ENCODE measurements at places on chromosomes 1 and 21. TPM values are rescaled to one million over a fixed set of nuclear protein-coding genes. Genes with fewer than 3 reads are reported as not detected.

DNA sequence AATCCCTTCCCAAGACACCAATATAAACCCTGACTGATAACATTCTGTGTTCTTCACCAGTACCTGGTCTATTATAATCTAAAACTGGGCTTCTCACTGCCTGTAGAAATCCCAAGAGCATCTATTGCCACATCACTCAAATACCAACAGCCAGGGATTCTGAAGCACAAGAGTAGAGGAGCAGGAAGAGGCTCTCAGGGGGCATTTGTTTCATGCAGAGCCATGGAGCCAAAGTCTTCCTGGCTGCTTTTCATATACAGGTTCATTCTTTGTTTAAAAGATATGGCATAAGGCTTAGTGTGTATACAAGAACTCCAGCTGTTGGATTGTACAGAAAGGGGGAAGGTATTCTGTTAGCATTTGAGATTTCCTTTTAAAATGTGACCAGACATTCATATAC lies 38.2 kb upstream of the USH2A start:
- H3K36me3 ChIP-seq = no peaks in the 10 kb centered on the region
- H3K4me3 ChIP-seq = no peak overlapping the region
- H3K4me1 ChIP-seq = no peaks in the 10 kb centered on the region
- H3K27ac ChIP-seq = no peak overlapping the region

The KCNK1 gene
- total RNA-seq = 1.4 TPM

DNA sequence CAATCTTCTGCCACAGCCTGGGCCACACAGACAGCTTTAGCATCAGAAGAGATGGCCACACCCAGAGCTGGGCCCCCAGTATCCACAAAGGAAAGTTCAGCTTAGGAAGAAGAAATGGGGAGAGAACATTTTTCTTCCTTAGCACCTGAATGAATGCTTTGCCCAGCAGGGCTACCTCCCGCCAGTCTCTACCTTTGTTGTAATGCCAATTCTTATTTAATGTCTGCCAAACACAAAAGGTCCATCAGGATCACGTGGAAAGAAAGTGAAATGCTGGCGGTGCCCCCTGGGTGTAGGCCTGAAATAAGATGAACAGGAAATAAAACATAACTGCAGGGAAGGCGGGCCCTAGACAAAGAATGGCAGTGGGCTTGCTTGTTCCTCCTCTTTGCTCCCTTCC lies 125.6 kb downstream of the CACNA1E start:
- no peaks in the 10 kb centered on the region for H3K36me3 ChIP-seq
- DNase-seq = no peak
- no peaks in the 10 kb centered on the region for H3K4me1 ChIP-seq
- no peaks in the 10 kb centered on the region for H3K27me3 ChIP-seq
- H3K27ac ChIP-seq = no peak overlapping the region
- no peak overlapping the region for H3K4me3 ChIP-seq

- no peaks in the 10 kb centered on the region for H3K4me1 ChIP-seq
- H3K27me3 ChIP-seq = no peaks in the 10 kb centered on the region
- peak overlapping the region; percentile 47 for H3K4me3 ChIP-seq
- peak overlapping the region; percentile 65 for H3K27ac ChIP-seq
Observed at GRCh38 chr1:111474106-111474505, 322 bp downstream of the C1orf162 start.

GRCh38 chr21:35168735-35169134 lies 119.6 kb upstream of the RUNX1 start:
- no peak overlapping the region for H3K4me3 ChIP-seq
- no peaks in the 10 kb centered on the region for H3K27me3 ChIP-seq
- DNase-seq = no peak
- H3K36me3 ChIP-seq = no peaks in the 10 kb centered on the region
- no peak overlapping the region for H3K27ac ChIP-seq

GRCh38 chr1:153795934-153796785 lies 21.0 kb downstream of the SLC27A3 start:
- H3K27me3 ChIP-seq = no peaks in the 10 kb centered on the region
- H3K36me3 ChIP-seq = no peaks in the 10 kb centered on the region
- no peak overlapping the region for H3K4me3 ChIP-seq
- H3K4me1 ChIP-seq = no peaks in the 10 kb centered on the region
- no peak overlapping the region for H3K27ac ChIP-seq
- DNase-seq = no peak

- no peaks in the 10 kb centered on the region for H3K36me3 ChIP-seq
- no peak overlapping the region for H3K4me3 ChIP-seq
- H3K4me1 ChIP-seq = peaks cover under 1% of the 10 kb centered on the region
- DNase-seq = no peak
Observed at GRCh38 chr1:147747966-147748365, 12.4 kb downstream of the GJA5 start.

- no peaks in the 10 kb centered on the region for H3K27me3 ChIP-seq
- DNase-seq = no peak
- no peaks in the 10 kb centered on the region for H3K4me1 ChIP-seq
- no peak overlapping the region for H3K27ac ChIP-seq
- no peak overlapping the region for H3K4me3 ChIP-seq
Observed at GRCh38 chr1:107277022-107277421, 136.2 kb downstream of the NTNG1 start.

- no peak overlapping the region for H3K27ac ChIP-seq
- H3K4me1 ChIP-seq = no peaks in the 10 kb centered on the region
- no peaks in the 10 kb centered on the region for H3K36me3 ChIP-seq
- DNase-seq = no peak
- no peaks in the 10 kb centered on the region for H3K27me3 ChIP-seq
- no peak overlapping the region for H3K4me3 ChIP-seq
Observed at GRCh38 chr1:121444096-121444495, 259.3 kb downstream of the SRGAP2C start.

DNA sequence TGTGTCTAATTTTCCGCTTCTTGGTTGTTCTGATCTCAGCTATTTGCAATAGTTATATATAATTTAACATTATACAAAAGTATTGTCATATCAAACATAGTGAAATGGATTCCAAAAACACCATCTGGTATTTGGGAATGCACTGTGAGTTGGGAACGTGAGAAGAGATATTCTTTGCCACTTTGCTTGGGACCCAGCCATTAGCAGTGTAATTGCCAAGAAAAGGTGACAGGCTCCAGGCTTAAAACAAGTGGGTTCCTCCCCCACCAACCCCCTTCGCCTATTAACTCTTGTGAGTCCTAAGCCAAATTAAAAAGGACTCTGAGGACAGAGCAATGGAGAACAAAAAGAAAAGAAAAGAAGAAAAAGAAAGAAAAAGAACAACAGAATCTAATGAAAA lies 186.7 kb upstream of the NFIA start:
- H3K27ac ChIP-seq = no peak overlapping the region
- H3K4me3 ChIP-seq = no peak overlapping the region
- H3K27me3 ChIP-seq = no peaks in the 10 kb centered on the region
- no peaks in the 10 kb centered on the region for H3K4me1 ChIP-seq

The NCAM2 gene
- total RNA-seq = 7.2 TPM

Data from ascending aorta (tissue), 2 donors.